Hematopoietic multipotent progenitor cell treated with erythropoietin and hydrocortisone succinate and interleukin-3 and kit ligand, for 17 days (in vitro differentiated cells): ENCODE measurements at places on chromosomes 12 and 14.

DNA sequence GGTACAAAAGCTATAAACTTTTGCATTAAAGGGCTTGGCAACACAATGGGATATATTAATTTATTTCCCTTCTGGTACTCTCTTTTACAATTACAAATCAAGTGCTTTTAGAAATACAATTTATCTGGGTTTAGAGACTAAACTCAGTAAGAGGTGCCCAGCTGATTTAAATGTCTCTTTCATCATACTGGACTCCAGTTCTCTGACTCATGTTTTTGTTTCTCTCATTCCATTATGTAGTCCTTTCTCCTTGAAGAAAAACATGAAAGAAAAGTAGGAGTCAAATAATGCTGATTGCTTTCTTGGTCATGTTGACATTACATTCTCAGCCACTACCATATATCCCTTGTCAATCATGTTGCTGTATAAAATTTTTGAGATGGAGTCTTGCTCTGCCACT is 36.3 kb upstream of the CFL2 start:
- DNase-seq, result no peak

DNA sequence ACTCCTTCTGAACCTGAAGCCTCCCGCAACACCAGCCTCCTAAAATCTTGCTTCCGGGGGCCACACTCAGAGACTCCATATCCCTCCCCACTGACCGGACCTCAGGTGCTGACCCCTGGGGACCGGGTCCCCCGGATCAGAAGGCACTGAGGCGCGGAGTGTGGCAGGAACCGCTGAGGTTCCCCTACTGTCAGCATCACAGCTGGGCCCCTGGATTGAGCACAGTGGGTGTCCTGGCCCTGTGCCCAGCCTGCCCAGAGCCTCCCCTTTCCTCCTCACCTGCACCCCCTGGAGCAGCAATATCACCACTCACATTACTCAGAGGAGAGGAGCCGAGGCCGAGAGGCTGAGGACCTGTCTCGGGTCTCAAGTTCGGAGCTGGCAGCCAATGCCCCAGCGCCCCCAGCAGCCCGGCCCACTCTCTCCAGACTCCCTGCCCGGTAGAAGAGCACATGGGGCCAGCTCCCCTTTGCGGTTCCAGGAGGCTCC is 101.2 kb upstream of the EIF5 start:
- DNase-seq, result no peak

- DNase-seq, result no peak
These were observed 567.2 kb downstream of the FSCB start for GRCh38 chr14:43939836-43940235.

GRCh38 chr14:64891173-64891838 is 11.6 kb upstream of the SPTB start:
- DNase-seq, result no peak

- no peak for DNase-seq
These were observed at the start of gene TTC7B for GRCh38 chr14:90815822-90816662. TTC7B (minus strand) TSS chr14:90816430; CDS start chr14:90816295, 135 bp downstream.

GRCh38 chr14:26525085-26525484 is 72.7 kb downstream of the NOVA1 start:
- DNase-seq, result no peak

DNA sequence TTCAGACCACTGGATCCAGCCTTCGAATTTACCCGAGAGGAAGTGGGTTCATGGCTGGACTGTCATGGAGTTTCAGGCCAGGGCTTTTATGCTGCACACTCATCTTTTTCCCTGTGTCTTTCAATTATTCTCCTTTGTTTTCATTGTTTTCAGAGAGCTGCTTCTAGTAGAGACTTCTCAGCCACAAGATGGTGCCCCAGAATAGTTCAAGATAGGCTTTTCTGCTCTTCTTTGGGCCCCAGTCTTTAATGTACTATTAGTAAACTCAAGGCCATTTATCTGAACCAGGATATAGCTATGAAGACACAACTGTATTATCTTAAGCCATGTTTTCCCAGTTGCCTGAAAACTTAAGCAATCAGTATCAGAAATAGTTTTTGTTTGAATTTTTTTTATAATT is 30.4 kb upstream of the PSMA6 start:
- no peak for DNase-seq

- no peak for DNase-seq
These were observed 33.1 kb upstream of the OASL start for GRCh38 chr12:121072147-121072546.

DNA sequence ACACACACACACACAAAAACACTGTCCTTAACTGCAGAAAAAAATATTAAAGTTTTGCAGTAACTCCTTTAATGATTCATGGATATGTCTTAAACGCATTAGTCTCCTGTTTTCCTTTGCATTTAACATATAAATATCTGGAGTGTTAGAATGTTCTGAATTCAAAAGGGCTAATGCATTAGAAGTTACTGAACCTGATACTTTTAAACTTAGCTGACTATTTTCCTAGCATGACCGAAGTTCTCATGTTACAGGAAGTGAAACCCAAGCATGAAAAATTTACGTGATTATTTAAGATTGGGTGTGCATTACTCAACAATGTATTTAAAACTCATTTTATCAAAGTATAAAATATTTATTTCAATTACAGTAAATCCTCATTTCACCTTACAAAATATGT is 791.2 kb downstream of the FLRT2 start:
- DNase-seq, result no peak

DNA sequence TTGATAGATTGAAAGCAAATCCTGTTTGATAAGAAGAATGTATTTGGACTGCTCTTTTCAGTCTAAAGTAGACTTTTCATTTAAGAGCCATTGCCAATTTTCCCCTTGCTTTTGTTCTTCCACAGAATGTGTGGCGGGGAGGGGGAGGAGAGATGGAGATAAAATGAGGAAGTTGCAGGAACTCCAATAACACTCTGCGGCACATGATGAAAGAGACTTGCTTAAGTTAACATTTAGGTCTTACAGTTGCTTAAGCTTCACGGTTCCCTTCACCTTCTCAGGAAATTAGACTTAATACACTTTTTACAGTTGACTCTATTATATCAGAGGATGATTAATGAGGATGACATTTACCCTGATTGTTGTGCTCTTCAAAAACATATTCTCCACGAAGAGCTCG is 537.3 kb downstream of the TMTC2 start:
- no peak for DNase-seq

DNA sequence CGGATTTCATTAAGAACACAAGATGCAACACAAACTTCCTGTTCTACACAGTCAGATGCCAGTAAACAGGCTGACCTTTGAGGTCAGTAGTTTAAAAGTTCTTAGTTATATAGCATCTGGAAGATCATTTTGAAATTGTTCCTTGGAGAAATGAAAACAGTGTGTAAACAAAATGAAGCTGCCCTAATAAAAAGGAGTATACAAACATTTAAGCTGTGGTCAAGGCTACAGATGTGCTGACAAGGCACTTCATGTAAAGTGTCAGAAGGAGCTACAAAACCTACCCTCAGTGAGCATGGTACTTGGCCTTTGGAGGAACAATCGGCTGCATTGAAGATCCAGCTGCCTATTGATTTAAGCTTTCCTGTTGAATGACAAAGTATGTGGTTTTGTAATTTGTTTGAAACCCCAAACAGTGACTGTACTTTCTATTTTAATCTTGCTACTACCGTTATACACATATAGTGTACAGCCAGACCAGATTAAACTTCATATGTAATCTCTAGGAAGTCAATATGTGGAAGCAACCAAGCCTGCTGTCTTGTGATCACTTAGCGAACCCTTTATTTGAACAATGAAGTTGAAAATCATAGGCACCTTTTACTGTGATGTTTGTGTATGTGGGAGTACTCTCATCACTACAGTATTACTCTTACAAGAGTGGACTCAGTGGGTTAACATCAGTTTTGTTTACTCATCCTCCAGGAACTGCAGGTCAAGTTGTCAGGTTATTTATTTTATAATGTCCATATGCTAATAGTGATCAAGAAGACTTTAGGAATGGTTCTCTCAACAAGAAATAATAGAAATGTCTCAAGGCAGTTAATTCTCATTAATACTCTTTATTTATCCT is 13.5 kb downstream of the PTGER2 start:
- no peak for DNase-seq

DNA sequence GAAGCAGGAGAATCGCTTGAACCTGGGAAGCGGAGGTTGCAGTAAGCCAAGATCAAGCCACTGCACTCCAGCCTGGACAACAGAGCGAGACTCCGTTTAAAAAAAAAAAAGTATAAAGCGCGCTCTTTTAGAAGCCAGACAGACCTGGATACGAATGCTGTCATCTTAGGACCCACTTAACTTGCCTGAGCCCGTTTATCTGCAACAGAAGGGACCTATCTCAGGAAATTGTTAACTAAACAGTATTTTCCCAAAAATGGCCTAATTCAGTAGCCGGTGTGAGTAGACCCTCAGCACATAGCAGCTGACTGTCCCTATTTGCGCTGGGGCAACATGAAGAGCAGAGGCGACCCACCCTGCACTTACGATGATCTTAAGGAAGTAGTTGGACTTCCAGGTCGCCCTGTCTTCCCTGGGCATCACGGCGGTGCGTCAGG is 529 bp downstream of the RPLP0 start:
- DNase-seq, result no peak

- no peak for DNase-seq
These were observed 5.3 kb downstream of the FKBP4 start for GRCh38 chr12:2800046-2800570.

- peak; percentile 12 for DNase-seq
These were observed 27.2 kb upstream of the CMAS start for GRCh38 chr12:22018860-22019259.

- no peak for DNase-seq
These were observed 241.5 kb downstream of the GXYLT1 start for GRCh38 chr12:41903014-41903708.

DNA sequence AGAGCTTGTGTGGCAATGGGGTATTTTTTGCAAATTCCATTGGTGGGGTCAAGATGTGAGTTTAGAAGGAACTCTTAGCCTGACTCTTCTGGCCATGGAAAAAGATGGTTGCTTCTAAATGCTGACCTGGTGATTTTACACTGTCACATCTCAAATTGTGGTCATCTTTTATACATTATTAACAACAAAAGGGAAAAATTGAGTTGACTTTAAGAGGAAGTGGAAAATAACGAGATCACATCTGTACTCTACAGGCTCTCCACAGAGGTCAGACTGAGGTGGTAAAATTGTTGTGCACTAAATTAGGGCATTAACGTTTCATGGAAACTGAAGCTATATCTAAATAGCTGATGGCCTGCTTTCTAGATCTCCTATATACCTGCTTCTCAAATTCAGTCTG is 44.7 kb downstream of the PTPN11 start:
- no peak for DNase-seq

- DNase-seq, result no peak
These were observed 459.8 kb downstream of the EGLN3 start for GRCh38 chr14:33491112-33491511.

GRCh38 chr12:87344699-87345098 is 684.5 kb downstream of the C12orf50 start:
- no peak for DNase-seq

DNA sequence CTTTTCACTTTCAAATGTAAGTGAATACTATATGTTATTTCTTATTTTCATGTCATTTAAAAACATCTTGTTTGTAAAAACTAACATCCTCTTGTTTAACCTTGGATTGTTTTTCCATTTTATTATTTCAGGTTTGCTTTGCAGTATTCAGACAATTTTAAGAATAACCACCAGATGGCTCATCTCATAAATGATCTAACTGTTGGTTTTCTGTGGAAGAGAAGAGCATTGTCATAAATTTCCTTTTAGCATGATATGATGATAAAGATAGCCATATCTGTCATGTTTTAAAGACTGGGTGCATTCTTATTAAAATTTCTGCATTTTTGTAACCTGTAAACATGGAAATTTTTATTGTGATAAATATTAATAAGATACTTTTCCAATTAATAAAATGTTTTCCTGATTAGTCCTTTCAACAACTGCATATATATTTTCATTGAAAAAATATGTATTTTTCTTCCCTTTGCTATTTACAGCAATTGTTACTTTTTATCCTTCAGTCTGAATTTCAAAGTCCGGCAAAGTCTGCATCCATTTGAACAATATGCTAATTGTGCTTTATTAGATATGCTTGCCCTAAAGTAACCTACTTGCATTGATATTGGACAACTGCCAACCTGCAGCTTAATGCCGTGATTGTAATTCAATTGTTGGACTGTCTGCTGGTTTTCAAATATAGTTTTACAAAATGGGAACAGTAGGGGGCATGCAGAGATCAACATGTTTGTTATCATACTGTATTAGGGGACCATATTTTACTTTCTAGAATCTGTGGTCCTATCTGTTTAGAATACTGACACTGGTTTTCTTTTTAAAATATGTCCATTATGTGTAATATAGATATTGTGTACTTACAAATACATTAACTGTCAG is 163.4 kb downstream of the GARIN6 start:
- DNase-seq, result no peak

DNA sequence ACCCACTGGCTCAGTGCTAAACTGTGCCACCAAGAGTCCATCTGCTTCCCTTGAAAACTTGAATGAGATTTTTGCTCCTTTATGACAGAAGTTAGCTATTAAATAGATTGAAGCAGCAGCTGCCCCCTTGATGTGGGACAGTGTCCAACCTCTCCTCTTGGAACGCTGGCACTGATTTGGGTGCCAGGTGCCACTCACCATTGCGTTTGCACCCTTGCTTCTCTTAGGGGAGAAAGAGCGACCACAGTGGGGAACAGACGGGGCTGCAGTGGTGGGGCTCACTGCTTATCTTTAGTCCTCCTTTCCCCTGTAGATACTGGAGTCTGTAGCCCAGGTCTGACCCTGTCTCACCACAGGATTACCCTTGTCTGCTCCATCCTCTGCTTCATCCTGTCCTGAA is 9.4 kb downstream of the EP400 start:
- no peak for DNase-seq

DNA sequence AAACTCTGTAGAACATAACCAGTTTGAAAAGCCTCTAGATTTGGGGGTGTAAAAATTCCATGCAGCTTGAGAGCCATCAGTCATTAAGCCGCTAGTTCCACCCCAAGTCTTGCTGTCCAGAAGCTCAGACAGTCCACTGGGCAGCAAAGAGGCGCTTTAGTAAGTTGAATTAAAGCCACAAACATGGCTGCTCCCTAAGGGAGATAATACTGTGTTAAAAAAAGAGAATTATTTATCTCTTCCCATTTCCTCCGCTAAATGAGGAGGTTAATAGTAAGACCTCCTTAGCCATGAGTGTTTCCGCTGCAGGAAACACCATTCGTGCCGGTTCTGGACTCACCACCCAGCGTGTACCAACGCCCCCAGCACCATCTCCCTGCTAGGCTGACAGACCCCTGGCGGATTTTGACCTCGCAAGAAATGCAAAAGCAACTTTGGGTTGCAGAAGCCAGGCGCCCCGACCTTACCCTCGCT is 536 bp downstream of the TM7SF3 start:
- no peak for DNase-seq

GRCh38 chr14:104680806-104681688 is 8.4 kb upstream of the INF2 start:
- DNase-seq, result peak; percentile 93

- no peak for DNase-seq
These were observed 46.8 kb downstream of the DDX11 start for GRCh38 chr12:31120392-31121008.

GRCh38 chr12:58995666-58996363 is 75.5 kb upstream of the LRIG3 start:
- no peak for DNase-seq

- no peak for DNase-seq
These were observed 96.7 kb downstream of the CEP128 start for GRCh38 chr14:80844872-80845271.
